IMR-90 (cell line): ENCODE measurements at places on chromosomes 12 and 14. TPM values are rescaled to one million over a fixed set of nuclear protein-coding genes. Genes with fewer than 3 reads are reported as not detected.
A peak's percentile ranks its signal among the peaks of the same experiment; 100 is the strongest.

The GARIN6 gene
- not detected in 2 replicates for total RNA-seq

The FAM181A gene
- total RNA-seq: not detected in 2 replicates

The USP44 gene
- 33.5 and 40.3 TPM in 2 replicates for total RNA-seq

The DAO gene
- not detected in 2 replicates for total RNA-seq

The INHBC gene
- not detected in 2 replicates for total RNA-seq

GRCh38 chr12:49230176-49230804 lies 34.6 kb upstream of the TUBA1C start:
- peaks cover 16% of the 10 kb centered on the region for H3K4me1 ChIP-seq
- no peaks in the 10 kb centered on the region for H3K27me3 ChIP-seq
- H3K4me3 ChIP-seq: no peak overlapping the region
- H3K27ac ChIP-seq: no peak overlapping the region
- no peak for DNase-seq

DNA sequence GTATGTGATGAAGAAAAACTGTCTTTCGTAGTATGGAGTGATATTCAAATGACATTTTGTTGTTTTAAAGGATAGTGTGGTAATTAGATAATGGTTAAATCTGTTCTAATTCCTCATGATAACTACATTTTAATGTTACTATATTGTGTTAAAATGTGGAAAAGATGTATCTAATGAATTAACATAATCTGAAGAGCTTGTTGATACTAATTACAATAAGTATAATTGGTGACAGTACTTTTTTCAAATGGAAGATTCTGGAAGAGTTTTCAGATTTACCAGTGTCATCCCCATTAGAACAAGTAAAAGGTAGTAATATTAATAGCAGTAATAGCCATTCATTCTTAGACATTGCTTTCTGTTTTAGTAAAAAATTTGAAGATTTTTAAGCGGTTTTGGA lies 37.6 kb downstream of the CAND1 start:
- H3K4me3 ChIP-seq: no peak overlapping the region
- peaks cover 45% of the 10 kb centered on the region for H3K36me3 ChIP-seq
- no peaks in the 10 kb centered on the region for H3K27me3 ChIP-seq
- no peaks in the 10 kb centered on the region for H3K4me1 ChIP-seq
- no peak overlapping the region for H3K27ac ChIP-seq

DNA sequence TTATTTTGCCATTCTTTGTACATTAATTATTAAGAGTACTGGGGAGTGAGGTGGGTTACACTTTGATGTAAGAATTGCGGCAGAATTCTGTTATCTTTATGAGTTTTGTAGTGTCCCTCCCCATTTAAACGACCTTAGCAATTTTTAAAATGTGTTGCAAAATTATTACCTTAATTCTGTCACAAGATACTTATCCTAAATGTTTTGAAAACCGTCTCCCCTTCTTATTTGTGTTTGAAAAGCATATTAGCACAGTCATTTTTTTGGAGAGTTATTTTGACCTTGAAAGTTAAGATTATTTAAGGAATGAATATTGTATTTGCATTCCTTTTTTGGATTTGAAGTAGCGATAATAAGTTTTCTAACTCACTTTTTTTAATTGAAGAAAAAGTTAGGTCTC lies 2.2 kb downstream of the ARHGAP5 start:
- H3K27ac ChIP-seq: no peak overlapping the region
- H3K4me1 ChIP-seq: peaks cover 2% of the 10 kb centered on the region; the same call in 1 of the 2 replicates
- peak overlapping the region; percentile 78 for H3K4me3 ChIP-seq
- H3K27me3 ChIP-seq: no peaks in the 10 kb centered on the region
- no peaks in the 10 kb centered on the region for H3K36me3 ChIP-seq
- DNase-seq: no peak

DNA sequence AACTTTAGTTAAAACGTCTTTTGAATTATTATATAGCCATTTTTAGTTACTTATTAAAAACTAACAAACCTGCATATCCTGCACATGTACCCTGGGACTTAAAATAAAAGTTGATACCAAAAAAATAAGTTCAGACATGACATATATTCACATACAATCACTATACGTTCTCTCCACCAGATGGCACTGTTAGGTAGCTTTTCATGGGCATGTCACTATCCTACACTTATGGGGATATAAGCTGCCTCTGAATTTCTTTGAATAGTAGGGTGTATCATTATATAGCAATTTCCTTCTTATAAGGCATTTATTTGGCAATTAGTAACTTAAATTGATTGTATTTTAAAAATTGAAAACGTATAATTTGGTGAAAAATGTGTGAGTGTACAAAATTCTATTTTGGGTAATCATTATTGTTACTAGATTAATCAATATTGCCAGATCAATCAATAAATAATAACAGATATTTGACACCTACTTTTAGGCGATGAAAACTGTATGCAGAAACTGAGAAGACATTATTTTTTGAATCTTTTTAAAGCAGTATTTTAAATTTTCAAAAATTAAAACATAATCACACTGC lies 31.8 kb upstream of the OR10A7 start:
- H3K36me3 ChIP-seq: no peaks in the 10 kb centered on the region
- H3K27ac ChIP-seq: no peak overlapping the region
- DNase-seq: peak; percentile 76
- no peaks in the 10 kb centered on the region for H3K4me1 ChIP-seq
- H3K4me3 ChIP-seq: no peak overlapping the region
- H3K27me3 ChIP-seq: no peaks in the 10 kb centered on the region

DNA sequence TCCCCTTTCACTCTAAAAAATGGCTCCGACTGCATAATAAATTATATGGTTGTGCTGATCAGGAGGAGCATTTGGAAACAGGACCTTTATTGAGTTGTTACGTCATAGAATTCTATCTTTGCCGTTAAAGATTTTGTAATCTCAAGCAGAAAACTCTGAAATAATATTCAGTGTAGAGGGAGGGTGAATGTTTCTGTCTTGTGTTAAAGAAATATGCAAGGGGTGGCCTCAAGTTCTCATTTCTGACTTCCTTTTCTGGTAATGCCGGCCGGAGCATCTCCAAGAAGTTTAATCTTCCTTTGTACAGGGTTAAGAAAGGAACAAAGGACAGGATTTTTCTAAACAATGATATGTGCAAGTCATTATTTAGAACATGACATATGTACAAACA lies 165.1 kb downstream of the SLC38A4 start:
- no peaks in the 10 kb centered on the region for H3K36me3 ChIP-seq
- no peak overlapping the region for H3K4me3 ChIP-seq
- H3K27ac ChIP-seq: peak overlapping the region; percentile 78; the same call in 1 of the 2 replicates
- H3K4me1 ChIP-seq: peaks cover 29% of the 10 kb centered on the region
- DNase-seq: peak; percentile 61
- H3K27me3 ChIP-seq: no peaks in the 10 kb centered on the region

GRCh38 chr12:119341988-119342387 lies 7.5 kb downstream of the CCDC60 start:
- H3K4me3 ChIP-seq: no peak overlapping the region
- H3K4me1 ChIP-seq: no peaks in the 10 kb centered on the region
- H3K27me3 ChIP-seq: no peaks in the 10 kb centered on the region
- H3K36me3 ChIP-seq: no peaks in the 10 kb centered on the region
- H3K27ac ChIP-seq: no peak overlapping the region
- no peak for DNase-seq

- DNase-seq: no peak
- no peak overlapping the region for H3K4me3 ChIP-seq
- H3K4me1 ChIP-seq: no peaks in the 10 kb centered on the region
- H3K36me3 ChIP-seq: no peaks in the 10 kb centered on the region
- H3K27ac ChIP-seq: no peak overlapping the region
These were observed 162.4 kb downstream of the CNTN1 start for GRCh38 chr12:40854604-40855003.

DNA sequence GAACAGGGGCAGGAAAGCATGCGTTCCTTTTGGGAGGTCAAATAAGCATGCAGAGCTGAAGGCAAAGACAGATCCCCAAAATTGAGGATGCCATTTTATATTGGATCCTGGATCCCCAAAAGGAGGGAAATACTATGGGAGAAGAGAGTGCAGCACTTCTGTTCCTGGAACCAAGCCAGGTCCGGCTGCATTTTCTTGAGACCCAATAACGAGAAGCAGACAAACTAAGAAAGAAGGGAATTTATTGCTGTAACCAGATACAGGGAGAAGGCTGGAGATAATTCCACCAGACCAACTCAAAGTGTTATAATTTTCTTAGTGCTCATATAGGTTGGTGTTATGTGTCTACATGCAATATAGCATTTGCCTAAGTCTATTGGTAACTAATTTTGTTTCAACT lies 60.8 kb downstream of the PDE6H start:
- H3K27ac ChIP-seq: no peak overlapping the region
- H3K27me3 ChIP-seq: no peaks in the 10 kb centered on the region
- H3K4me3 ChIP-seq: no peak overlapping the region
- DNase-seq: no peak
- H3K36me3 ChIP-seq: no peaks in the 10 kb centered on the region

DNA sequence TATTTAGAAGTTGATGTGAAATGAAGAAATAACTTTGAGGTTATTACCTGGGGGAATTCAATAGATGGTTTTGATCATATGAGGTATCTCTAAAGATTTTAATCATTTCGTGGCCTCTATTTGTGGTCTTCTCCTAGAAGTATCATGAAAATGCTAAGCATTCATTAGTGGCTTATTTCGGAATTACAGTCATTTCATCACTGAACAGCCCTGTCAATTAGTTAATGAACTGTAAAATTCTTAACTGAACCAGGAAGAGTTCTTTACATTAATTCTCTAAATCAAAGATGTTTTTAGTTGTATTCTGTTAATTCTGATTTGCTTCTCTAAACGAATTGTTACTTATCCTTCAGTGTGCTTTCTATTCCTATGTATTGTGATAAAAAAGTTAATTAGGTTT lies 248.9 kb downstream of the PAX9 start:
- no peak overlapping the region for H3K4me3 ChIP-seq
- DNase-seq: no peak
- no peaks in the 10 kb centered on the region for H3K36me3 ChIP-seq
- H3K27ac ChIP-seq: no peak overlapping the region
- H3K4me1 ChIP-seq: no peaks in the 10 kb centered on the region

DNA sequence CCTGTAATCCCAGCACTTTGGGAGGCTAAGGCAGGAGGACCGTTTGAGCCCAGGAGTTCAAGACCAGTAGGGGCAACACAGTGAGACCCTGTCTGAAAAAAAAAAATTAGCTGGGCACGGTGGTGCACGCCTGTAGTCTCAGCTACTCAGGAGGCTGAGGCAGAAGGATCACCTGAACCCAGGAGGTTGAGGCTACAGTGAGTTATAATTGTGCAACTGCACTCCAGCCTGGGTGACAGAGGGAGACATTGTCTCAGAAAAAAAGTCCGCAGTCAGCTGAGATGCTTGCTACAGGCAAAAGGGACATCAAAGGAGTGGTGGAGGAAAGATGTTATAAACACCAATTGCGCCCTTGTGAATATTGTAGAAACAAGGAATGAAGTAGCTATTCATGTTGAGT lies 77.8 kb downstream of the NDUFA12 start:
- no peaks in the 10 kb centered on the region for H3K4me1 ChIP-seq
- no peaks in the 10 kb centered on the region for H3K36me3 ChIP-seq
- H3K27ac ChIP-seq: no peak overlapping the region
- no peak overlapping the region for H3K4me3 ChIP-seq
- DNase-seq: no peak

DNA sequence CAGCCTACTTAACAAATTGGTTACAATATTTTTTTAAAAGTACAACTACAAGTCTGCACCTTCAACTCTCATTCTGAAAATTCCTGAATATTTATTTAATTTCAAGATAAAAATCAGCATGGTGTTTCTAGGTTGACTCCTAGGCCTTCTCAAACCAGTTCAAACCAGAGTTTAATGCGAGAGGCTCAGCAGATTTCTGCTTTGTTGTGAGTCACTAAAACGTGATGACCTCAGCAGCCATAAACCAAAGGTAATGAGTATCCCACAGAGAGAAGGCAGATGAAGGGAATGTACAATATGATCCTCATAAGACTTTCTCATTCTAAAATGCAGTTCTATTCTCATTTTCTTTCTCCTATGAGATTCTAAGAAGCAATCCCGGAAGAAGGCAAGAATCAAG lies 1.5 kb downstream of the PRDM4 start:
- peaks cover 16% of the 10 kb centered on the region for H3K36me3 ChIP-seq
- H3K27me3 ChIP-seq: no peaks in the 10 kb centered on the region
- peak; percentile 90 for DNase-seq
- H3K4me3 ChIP-seq: peak overlapping the region; percentile 89; the same call in 1 of the 2 replicates

DNA sequence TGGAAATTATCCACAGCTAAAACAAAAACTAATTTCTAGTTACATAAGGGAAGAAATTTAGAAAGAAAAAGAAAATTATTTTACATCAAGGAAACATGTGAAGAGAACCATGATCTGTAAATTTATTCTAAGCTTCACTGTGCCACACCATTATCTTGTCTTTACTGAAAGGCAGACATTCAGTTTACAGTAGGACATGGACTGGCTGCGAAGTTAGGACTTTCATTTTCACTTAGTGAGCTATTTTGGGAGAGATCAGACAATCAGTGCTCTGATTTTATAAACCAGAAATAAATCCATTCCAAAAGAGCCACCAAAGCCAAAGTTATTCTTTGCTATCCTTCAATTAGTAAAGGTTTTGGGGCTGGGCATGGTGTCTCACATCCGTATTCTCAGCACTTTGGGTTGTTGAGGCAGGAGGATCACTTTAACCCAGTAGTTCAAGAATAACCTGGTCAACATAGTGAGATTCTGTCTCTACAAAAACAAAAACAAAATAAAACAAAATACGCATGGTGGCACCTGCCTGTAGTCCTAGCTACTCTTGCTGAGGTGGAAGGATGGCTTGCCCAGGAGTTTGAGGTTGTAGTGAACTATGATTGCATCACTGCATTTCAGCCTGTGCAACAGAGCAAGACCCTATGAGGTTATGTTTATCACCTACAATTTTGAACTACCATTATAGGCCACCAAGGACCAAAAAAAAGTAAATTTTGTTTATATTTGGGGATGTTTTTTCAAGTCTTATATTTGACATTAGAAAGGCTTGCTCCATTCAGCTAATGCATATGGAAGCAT lies 1084.8 kb upstream of the ATXN7L3B start:
- no peaks in the 10 kb centered on the region for H3K36me3 ChIP-seq
- no peaks in the 10 kb centered on the region for H3K4me1 ChIP-seq
- H3K4me3 ChIP-seq: no peak overlapping the region
- H3K27ac ChIP-seq: no peak overlapping the region
- H3K27me3 ChIP-seq: no peaks in the 10 kb centered on the region

DNA sequence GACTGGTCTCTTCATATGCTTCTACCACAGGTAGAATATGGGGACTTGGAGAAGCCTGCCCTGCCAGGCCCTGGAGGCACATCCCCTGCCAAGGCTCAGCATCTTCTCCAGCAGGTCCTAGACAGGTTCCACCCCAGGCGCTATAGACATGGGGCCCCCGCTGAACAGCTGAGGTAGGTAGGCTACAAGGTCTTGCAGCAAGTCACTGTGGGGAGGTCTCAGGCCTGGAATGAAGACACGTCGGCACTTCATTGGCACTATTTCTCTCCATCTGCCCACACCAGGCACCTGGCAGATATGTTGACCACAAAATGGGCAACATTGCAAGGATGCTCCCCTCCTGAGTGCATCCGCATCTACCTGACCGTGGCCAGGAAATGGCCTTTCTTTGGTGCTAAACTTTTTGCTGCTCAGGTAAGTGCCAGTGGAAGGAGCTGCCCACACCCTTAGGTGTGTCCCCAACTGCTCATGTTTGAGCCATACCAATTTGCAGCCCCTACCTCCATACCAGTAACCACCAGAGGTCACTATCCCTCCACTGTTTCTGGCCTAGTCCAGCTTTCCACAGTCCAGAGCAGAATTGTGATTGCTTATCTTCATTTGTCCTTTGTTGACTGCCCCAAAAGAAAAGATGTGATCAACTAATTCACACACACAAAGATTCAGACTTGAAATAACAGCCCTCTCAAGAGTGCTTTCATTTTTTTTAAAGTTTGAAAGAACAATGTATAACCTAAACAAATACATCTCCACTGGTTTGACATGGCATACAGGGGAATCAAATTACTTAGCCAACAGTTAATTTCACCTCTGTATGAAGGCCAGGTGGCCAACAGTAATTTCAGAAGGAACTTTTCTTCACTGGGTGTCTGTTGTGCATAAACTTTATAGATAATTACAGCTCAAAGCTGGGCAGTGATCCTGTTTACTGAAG lies 16.1 kb downstream of the PIGH start:
- DNase-seq: peak; percentile 52
- no peaks in the 10 kb centered on the region for H3K4me1 ChIP-seq
- peaks cover 4% of the 10 kb centered on the region; the same call in 1 of the 2 replicates for H3K27me3 ChIP-seq
- H3K4me3 ChIP-seq: no peak overlapping the region
